ENCODE measurements at places on chromosomes 6 and 20.

GRCh38 chr6:73774311-73774774, 78.3 kb downstream of the CD109 start:
- no peak for DNase-seq

- DNase-seq: no peak
Observed at GRCh38 chr20:50658804-50659380, 32.5 kb downstream of the RIPOR3 start.

DNA sequence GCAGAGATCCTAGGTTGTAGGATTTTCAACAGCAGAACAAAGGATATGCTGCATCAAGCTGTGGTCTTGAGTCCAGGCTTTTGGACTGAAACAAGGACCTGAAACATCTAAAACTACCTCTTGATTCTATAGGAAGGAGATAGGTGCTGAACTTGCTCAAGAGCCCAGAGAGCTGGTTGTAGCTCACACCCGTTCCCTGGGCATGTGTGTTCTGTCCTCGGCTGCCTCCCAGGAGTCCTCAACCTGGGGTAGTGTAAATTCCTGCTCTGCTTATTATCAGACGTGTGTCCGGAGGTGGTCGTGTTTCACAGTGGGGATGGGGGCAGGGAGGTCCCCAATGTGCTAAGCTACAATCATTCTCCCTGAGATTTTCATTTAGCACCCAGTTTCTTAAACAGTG, 4.8 kb downstream of the NOP56 start:
- no peak for DNase-seq

- DNase-seq: no peak
Observed at GRCh38 chr6:1643830-1644445, 34.2 kb downstream of the FOXC1 start.

GRCh38 chr6:154380741-154381140, 24.1 kb upstream of the IPCEF1 start:
- no peak for DNase-seq

DNA sequence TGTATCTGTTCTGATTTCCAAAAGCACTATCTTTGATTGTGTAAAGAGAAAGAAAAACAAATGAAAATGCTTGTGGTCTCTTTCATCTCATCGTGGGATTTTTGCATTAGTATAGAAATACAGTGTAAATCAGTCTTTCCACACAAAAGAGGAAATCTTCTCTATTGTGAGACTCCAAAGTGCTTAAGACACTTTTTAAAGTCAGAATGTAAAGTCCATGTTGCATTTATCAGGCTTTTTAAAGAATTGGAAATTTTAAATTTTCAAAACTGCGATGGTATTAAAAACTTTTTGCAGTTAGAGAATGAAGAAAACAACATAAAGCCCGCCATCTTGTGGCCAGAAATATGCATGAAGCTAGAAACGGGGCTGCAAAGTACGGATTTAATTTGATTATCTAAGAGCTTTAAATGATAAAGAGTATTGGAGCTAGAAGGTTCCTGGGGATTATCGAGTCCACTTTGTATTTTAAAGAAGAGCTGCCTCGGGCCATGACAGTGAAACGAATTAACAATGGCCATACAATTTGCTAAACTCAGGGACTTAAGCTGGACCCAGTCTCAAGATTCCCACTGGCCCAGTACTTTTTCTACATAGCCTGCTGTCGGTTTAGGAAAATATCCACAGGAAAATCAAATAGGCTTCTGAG, 339.6 kb downstream of the ARHGAP18 start:
- DNase-seq: peak; percentile 1

GRCh38 chr6:81939766-81940165, 187.3 kb upstream of the TENT5A start:
- DNase-seq: no peak

- DNase-seq: no peak
Observed at GRCh38 chr6:138155443-138155842, 6.3 kb upstream of the ARFGEF3 start.

DNA sequence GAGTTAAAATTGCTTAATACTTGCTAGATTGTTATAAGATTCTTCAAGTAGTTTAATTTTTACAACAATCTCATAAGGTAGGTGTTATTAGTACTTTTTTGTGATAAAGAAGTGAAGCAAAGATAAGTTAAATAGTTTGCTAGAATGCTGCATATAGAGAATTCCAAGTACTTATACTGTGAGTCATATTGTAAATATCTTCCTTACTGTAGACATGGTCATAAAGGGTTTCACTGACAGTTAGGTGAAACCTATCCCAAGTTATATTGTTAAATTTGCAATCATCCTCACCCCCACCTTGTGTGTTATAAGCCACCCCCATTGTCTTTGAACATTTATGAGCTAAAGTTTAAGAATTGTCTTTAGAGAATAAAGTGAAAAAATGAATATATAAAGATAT, 142.0 kb downstream of the FAM83B start:
- DNase-seq: no peak

DNA sequence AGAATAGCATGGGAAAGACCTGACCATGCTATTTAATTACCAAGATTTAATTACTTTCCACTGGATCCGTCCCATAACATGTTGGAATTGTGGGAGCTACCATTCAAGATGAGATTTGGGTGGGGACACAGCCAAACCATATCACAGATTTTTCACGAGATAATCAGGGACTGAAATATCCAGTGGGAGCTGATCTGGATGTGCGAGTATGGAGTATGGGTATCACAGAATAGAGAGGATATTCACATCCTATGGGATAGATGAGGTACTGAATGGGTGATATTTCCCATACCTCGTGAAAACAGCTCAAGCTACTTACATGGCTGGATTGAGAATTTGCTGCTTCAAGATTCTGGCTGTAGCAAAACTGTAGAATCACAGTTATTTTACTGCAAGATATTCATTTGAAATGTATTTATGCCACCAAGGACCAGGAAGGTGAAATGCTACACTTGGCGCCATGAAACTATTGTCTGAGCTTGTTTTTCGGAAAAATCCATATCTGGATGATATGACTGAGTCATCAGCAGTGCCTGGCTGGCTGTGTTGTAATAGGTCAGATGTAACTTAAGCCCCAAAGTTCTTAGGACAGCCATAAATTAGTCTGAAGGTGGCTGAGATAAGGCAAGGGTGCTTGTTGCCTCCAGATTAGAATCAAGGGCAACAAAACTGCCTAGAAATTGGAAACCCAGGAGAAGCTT, 29.8 kb downstream of the KCNS1 start:
- DNase-seq: no peak

DNA sequence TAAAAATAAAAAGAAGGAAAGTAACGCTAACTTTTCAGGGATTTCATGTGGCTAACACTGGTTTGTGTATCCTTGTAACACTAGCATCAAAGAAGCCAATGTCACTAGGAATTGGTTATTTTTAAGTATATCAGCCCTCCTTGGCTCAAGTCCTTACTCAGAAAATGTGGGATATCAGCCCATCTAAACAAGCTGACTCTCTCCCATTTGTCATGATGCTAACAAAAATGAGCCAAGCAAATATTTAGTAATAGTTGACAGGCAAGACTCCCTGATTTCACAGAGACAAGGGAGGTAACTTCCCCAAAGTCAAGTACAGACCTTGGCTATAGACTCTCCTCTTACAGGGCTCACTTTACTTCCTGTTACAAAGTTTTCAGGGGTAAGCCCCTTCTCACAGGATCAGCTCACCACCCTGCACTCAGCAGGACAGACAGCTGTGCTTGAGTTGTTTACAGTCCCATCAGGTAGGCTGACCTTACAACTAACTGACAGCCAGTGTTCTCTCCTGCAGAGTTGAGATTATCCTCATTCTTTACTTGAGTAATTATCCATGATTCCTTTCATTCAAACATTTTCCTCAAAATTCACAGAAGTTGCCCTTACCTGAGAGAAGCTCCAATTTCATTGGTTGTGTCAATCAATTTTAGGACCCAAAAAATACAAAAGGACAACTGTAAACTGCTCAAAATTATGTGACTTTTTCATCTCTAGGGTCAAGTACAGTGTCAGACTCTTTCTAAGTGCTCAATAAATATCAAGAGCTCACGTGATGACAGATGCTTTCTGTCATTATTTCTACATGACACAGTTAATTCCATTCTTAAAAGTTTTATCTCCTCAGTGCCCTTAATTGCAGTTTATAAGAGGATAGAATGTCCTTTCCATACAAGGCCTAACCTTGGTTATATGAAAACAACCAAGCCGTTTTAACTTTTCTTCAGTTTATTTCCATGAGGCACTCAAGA, 38.1 kb upstream of the BMP5 start:
- DNase-seq: no peak

- DNase-seq: no peak
Observed at GRCh38 chr6:36566418-36566905, 19.2 kb upstream of the STK38 start.

- no peak for DNase-seq
Observed at GRCh38 chr6:91626911-91627310, 1040.0 kb upstream of the MAP3K7 start.

- no peak for DNase-seq
Observed at GRCh38 chr20:3471397-3472021, 691 bp downstream of the ATRN start.
